Adrenal gland (tissue), 19 donors: ENCODE measurements at places on chromosomes 2 and 18.
A peak's percentile ranks its signal among the peaks of the same experiment; 100 is the strongest.

- no peak for DNase-seq
Observed at GRCh38 chr2:100629309-100629708, 66.5 kb downstream of the PDCL3 start.

DNA sequence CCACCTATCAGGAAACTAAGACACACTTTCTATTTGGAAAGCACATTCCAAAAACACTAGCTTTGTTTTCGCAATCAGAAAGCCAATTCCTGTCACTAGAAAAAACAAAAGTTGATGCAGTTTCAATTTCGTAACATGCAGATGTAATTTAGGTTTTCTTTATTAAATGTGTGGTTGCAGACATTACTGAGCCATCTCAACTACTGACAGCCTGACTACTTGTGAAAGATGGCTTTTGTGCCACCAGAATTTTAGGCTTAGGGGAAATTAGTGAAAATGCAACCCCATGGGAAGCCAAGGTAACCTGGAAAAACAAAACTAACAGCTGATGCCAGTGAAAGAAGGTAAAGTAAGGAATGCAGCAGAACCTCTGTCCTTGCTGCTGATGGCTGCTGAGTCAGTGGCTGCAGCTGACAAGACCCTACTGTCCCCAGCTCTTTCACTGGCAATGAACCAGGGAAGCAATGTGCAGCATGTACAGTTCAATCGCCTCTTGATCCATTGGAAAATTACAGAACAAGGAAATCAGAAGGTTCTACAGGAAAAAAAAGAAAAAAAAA, 34.9 kb downstream of the FEZ2 start:
- DNase-seq = peak; percentile 76

GRCh38 chr2:233544200-233544610, 22.4 kb downstream of the USP40 start:
- DNase-seq = peak; percentile 68

DNA sequence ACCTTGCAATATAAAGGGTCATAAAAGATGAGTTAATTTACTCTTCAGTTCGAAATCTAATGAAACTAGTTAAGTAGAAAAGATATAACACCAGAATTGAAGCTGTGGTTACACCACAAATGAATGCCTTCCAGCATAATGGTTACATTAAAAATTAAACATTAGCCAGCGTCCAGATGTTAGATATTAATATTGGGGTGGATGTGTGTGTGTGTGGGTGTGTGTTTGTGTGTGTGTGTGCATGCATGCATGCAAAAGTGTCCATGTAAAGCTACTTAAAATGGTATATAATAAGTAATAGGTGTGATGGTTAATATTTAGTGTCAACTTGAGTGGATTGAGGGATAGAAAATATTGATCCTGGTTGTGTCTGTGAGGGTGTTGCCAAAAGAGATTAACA, 170.4 kb upstream of the FN1 start:
- DNase-seq = no peak

DNA sequence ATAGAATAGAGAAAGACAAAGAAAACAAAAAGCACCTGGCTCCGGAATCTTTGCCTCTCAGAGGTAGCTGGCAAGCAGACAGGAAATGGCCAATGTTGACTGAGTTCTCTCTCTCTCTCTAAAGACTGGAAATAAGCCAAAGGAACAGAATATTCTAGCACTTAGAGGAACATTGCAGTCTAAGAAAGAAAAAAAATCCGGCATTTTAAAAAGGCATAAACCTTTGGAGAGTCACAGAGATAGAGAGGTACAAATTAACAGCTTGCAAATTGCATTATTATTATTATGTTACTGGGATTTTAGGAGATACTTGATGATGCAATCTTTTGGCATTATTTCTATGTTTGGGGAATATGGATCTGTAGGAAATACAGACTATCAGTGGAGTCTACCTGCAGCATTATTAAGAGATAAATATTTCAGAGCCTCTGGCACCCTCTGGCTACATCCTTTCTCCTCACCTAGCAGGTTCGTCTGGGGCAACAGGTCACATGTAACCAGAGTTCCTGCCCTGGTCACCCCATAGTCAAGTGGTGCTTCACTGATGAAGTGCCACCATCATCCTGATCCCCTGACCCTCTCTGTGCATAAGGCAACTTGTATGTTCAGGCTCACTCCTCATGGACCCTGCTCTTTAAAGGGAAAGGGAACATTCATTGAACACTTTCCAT, 318.9 kb upstream of the ACVR2A start:
- DNase-seq = no peak

DNA sequence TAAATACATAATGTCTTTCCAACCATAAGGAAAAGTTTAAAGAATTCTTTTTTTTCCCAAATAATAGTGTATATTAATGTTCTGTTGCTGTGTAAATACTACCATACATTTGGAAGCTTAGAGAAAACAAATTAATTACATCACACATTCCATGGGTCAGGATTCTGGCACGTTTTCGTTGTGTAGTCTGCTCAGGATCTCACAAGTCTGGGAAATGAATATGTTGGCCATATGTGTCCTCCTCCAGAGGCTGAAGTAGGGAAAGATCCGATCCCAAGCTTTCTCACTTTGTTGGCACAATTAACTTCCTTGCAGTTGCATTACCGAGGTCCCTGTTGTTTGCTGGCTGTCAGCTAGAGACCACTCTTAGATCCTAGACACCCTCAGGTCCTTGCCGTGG, 83.9 kb downstream of the RPRM start:
- no peak for DNase-seq

DNA sequence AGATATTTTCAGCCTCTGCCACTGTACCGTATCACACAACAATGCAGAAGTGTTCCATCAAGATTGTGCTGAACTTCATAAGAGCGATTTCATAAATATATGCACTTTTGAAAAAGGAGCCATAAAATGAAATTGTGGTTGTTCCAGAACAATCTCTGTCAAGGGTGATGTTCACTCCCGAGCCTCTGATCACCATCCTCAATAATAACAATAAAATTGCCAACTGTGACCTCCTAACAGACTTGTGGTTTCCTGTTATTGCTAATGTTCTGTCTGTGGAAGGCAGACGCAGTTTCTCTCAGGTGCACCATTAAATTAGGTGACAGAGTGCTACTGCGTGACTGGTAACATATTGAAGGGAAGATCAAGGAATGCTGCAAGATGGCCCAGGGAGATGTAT, 383.7 kb downstream of the SOCS6 start:
- DNase-seq = no peak

- peak; percentile 46 for DNase-seq
Observed at GRCh38 chr18:31977270-31977872, 34.4 kb upstream of the TRAPPC8 start.

DNA sequence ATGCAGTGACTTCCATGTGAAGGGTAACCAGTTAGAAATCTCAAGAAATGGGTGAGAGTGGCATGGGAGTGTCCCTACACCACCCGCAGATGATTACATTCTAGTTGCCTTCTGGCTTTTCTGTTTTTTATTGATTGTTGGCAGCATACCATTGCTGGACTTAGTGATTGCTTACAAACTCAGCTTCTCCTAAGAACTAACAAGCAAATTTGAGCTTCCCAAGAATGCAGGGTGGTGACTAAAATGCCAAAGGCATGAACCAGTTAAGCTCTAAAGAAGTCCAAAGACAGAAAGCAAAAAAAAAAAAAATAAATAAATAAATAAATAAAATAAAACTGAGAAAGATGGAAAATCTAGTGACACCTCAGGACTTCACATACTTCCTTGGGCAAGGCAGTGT, 245.5 kb upstream of the PARD3B start:
- DNase-seq = no peak

DNA sequence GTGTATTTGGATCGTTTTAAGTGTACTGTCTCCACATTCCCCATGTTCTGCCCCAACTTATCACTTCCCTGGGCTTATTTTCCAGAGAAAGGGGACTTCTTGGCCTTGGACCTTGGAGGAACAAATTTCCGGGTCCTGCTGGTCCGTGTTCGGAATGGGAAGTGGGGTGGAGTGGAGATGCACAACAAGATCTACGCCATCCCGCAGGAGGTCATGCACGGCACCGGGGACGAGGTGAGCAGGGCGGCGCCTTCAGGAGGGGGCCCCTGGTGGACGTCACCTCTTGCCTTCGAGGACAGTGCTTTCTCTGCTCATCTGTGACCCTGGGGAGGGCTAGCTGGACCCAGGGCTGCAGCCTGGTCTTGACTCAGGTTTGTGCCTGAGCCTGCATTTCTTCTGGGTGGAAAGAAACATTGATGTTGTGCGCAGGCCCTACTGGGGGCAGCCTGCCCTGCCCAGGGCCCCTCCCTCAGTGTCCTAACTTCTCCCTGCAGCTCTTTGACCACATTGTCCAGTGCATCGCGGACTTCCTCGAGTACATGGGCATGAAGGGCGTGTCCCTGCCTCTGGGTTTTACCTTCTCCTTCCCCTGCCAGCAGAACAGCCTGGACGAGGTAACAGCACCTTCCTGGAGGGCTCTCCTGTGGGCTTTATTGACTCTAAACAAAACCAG, 47.8 kb downstream of the HK2 start:
- DNase-seq = no peak

GRCh38 chr2:86301009-86301408, 36.4 kb downstream of the REEP1 start:
- no peak for DNase-seq

GRCh38 chr2:168969865-168970264, 61.3 kb downstream of the ABCB11 start:
- DNase-seq = no peak

DNA sequence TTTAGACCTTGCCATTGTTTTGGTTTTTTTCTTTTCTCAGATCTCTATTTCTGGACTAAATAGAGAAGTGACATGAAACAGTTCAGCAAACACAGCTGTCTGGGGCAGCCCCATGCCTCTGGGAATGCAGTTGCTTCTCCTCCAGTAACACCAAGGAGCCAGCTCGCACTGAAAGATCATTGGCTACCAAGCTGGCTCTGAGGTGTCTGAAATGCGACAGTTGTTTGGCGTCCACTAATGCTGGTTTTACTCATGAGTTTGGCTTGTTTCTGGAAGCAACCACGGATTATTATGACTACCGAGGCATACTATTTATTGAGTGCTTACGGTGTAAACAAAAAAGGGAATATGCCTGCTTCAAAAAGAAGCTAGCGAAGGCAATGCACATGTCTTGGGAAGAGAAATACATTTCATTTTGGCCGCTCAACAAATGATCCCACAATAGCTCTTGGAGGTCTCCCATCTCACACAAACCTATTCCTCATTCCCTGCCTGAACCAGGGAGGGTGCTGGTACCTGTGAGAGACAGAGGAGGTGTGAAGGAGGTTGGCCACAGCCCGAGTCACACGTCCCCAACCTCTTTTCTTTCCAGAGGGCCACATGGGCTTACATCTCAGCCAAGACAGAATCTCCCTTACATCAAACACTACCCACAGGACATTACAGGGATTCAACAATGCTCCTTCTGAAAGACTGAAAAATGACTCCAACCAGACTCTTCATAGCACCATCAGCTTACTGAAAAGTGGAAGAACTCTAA, 37.5 kb upstream of the NEB start:
- no peak for DNase-seq

DNA sequence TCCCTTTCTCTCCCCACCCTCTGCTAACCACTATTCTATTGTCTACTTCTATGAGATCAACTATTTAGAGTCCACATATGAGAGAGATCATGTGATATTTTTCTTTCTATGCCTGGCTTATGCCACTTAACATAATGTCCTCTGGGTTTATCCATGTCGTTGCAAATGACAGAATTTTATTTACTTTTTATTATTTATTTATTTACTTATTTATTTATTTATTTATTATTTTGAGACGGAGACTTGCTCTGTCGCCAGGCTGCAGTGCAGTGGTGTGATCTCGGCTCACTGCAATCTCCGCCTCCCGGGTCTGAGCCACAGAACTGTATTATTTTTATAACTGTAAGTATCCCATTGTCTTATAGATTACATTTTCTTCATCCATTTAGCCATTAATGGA, 443.4 kb upstream of the CDH19 start:
- DNase-seq = no peak

GRCh38 chr2:241215421-241215820, 26.9 kb downstream of the ANO7 start:
- no peak for DNase-seq

- DNase-seq = no peak
Observed at GRCh38 chr18:46567196-46567595, 89.8 kb downstream of the LOXHD1 start.

GRCh38 chr2:26515771-26516170, 37.8 kb upstream of the OTOF start:
- DNase-seq = no peak

GRCh38 chr18:34352385-34353163, 127.9 kb upstream of the NOL4 start:
- DNase-seq = no peak

- DNase-seq = no peak
Observed at GRCh38 chr2:59041139-59041538, 800.0 kb upstream of the FANCL start.

- DNase-seq = no peak
Observed at GRCh38 chr2:190996947-190997346, 17.0 kb downstream of the STAT1 start.

GRCh38 chr18:79931475-79931874, 20.0 kb downstream of the SLC66A2 start:
- no peak for DNase-seq

GRCh38 chr2:10253596-10254372, 48.9 kb upstream of the HPCAL1 start:
- no peak for DNase-seq

DNA sequence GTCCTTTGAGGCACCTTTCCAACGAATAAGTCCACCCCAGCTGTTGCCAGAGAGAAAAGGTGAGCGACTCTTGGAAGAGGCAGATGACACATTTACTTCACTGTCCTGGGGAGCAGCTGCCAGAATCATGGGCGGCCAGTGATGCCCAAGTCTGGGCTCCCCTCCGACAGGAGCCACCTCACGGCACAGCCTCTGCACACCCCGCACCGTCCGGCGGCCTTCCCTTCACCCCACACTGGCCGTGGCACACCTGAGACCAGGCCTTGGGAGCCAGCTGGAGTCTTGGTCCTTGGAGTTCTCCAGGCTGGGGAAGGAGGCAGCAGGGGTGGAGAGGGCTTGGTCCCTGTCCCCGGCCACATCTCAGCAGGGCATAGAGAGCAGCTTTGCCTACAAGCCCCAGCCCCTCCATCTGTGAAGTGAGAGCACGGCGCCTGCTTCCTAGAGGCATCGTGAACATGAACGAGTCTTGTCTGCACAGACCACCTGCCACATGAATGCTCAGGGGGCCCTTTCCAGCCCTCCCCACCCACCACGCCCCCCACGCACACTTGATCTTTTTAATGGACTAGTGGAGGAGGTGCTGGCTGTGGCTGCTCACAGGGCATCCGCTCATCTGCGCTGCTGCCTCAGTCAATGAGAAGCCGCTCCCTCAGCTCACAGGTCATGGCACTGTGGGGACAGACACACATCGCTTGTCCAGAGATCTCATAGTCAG, 400.2 kb upstream of the MYT1L start:
- DNase-seq = no peak

- no peak for DNase-seq
Observed at GRCh38 chr2:219041252-219041651, at the start of gene CFAP65. TSS of gene CFAP65 (minus strand) at chr2:219041516. CDS start at chr2:219039048, 2,468 bp downstream.

DNA sequence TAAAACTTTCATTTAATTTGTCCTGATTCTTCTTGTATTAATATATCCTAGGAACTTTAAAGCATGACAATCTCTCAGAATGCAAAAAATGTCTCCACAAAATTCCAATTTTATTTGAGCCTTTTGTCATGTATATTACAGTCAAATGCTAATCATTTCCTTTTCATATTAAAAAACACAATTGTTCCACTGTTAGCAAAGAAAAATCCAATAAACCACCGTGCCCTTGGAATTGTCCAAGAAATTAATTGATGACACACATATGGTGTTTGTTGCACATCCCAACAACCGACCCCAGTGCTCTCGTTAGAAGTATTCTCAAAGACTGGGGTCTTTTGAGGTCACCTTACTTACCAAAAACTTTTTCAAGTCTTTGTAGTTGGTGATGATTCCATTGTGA, 28.1 kb downstream of the GFPT1 start:
- DNase-seq = no peak
